Osteoblast (primary cell): ENCODE measurements at places on chromosomes 12 and 14. TPM values are rescaled to one million over a fixed set of nuclear protein-coding genes. Genes with fewer than 3 reads are reported as not detected.
A peak's percentile ranks its signal among the peaks of the same experiment; 100 is the strongest.

BBS10 gene
- total RNA-seq = 9.8 and 11.8 TPM in 2 replicates

DNA sequence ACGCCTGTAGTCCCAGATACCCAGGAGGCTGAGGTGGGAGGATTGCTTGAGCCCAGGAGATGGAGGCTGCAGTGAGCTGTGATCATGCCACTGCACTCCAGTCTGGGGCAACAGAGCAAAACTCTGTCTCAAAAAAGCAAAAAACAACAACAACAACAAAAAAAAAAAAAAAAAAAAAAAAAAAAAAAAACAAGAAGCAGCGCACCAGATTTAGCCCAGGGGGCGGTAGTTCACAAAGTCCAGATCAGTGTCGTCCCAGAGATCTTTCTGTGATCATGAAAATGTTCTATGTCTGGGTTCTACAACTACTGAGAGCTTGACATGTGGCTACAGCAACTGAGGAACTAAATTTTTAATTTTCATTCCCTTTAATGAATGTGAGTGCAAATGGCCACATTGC is 27.4 kb downstream of the OAS2 start:
- no peak for DNase-seq

GRCh38 chr14:22097586-22098292 is 424.1 kb upstream of the OR4E1 start:
- DNase-seq = no peak

- no peak for DNase-seq
Measured at GRCh38 chr14:22383515-22384166, 205.4 kb downstream of the DAD1 start.

DNA sequence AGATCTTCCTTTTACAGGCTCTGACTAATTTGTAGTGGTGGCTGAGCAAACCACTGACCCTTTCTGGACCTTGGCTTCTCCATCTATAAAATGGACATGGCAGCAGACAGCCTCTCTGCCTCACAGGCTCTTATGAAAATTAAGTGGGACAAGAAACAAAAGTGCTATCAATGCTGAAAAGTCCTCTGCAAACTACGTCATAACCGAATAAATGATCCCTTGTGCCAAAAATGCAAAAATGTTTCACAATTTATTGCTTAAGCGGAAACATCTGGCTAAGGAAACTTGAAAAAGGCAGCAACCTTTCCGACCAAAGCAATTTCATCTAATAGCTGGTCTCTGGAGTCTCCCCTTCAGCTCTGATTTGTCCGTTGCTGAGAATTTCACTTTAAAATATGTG is 108.5 kb upstream of the PLXNC1 start:
- DNase-seq = no peak

MYH6 gene
- under 0.01 TPM in 1 of 2 replicates, not detected in the other for total RNA-seq

KLRC1 gene
- not detected in 2 replicates for total RNA-seq

DIO3 gene
- total RNA-seq = not detected in 2 replicates

GRCh38 chr14:101064121-101064661 is 160.7 kb upstream of the RTL1 start:
- DNase-seq = peak; percentile 71

DNA sequence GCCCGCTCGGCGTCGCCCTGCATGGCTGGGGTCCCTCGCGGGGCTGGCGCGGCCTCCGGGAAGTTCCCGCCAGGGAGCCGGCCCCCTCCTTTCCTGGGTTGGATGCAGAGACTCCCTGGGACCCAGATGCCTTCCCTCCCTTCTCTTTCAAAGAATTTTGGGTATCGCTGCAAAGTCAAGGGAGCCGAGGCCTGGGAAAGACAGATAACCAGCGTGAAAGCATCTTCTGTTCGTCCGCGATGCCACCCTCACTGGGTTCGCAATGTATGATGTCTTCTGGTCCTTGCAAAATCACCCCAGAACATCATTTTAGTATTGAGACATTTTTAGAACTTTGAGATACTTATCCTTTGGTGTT is 451 bp downstream of the IRAK3 start:
- DNase-seq = no peak

- no peak for DNase-seq
Measured at GRCh38 chr12:116656306-116656705, 81.6 kb downstream of the SPRING1 start.

DNA sequence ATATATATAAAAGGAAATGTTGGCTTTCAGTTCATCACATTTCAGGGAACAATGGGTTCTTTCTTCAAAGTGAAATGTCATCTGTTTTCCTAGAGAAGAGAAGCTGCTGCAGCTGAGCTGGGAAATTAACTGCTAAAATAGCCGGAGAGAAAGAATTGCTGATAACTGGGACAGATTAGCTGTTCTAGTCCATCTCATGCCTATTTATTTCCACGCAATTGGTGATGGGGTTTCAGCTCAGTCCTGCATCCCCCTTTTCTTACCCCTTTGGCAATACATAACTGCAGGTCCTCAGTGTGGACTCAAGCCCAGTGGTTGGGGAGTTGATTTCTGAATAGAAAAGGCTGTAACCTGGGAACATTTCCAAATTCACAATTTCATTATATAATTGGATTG is 436.9 kb upstream of the TMEM132C start:
- no peak for DNase-seq

GRCh38 chr12:6345319-6346091 is 3.6 kb upstream of the TNFRSF1A start:
- peak; percentile 97 for DNase-seq

ETNK1 gene
- total RNA-seq = 42.1 and 43.4 TPM in 2 replicates

SLCO1B1 gene
- not detected in 2 replicates for total RNA-seq

LRRC9 gene
- not detected in 2 replicates for total RNA-seq

- peak; percentile 84 for DNase-seq
Measured at GRCh38 chr12:49705479-49706134, 1.6 kb downstream of the FMNL3 start.

GRCh38 chr12:53735-54730 is 12.5 kb upstream of the IQSEC3 start:
- peak; percentile 41 for DNase-seq

- DNase-seq = no peak
Measured at GRCh38 chr14:66758031-66758613, 250.2 kb downstream of the GPHN start.

GRCh38 chr14:106875503-106875902 is 1349.1 kb downstream of the TMEM121 start:
- no peak for DNase-seq
